BJ (cell line): ENCODE measurements at places on chromosomes 12 and 14.

GRCh38 chr12:111401167-111401605 is 4.5 kb upstream of the SH2B3 start:
- no peak for DNase-seq

DNA sequence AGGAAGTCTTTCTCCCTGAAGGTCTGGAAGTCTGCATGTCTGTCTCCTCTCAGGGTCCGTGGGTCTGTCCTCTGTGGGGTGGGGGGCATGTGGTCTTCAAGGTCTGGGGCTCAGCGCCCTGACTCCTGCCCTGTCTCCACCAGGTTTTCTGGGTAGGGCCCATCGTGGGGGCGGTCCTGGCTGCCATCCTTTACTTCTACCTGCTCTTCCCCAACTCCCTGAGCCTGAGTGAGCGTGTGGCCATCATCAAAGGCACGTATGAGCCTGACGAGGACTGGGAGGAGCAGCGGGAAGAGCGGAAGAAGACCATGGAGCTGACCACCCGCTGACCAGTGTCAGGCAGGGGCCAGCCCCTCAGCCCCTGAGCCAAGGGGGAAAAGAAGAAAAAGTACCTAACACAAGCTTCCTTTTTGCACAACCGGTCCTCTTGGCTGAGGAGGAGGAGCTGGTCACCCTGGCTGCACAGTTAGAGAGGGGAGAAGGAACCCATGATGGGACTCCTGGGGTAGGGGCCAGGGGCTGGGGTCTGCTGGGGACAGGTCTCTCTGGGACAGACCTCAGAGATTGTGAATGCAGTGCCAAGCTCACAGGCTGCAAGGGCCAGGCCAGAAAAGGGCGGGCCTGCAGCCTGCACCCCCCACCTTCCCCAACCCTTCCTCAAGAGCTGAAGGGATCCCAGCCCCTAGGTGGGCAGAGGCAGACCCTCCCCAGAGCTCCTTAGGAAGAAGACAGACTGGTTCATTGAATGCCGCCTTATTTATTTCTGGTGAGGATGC is 3.4 kb downstream of the AQP5 start:
- no peak for DNase-seq

DNA sequence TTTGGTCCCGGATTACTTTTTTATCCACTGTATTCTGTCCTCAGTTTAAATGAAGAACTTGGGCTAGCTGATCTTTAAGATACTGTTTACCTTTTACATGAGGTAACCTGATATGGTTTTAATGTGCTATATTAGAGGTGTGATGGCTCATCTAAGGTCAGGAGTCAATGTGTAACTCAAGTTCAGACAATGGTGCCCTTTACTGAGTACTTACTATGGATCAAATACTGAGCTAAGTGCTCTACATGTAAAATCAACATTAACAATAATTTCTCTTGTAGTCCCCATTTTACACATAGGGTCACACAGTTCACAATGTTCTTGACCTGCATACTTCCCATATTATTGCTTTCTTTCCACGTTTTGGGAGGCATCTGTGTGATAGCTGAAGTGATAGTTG is 79.2 kb downstream of the CEP83 start:
- no peak for DNase-seq

DNA sequence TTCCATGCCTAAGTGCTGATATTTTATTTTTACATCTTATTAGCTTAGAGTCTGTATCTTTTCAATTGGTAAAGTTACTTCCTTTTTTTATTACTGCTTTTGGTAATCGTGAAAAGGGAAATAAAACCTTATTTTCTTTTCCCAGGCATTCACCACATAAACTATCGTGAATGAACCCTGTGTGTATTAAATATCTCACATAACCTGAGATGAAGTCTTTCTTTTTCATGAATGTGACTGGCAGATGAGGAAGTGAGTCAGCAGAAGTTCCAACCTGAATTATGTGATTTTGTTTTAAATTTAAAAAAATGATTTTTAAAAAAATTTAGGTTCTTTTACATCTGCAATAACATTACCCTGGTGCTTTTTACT is 26.0 kb downstream of the MYBPC1 start:
- DNase-seq, result no peak

DNA sequence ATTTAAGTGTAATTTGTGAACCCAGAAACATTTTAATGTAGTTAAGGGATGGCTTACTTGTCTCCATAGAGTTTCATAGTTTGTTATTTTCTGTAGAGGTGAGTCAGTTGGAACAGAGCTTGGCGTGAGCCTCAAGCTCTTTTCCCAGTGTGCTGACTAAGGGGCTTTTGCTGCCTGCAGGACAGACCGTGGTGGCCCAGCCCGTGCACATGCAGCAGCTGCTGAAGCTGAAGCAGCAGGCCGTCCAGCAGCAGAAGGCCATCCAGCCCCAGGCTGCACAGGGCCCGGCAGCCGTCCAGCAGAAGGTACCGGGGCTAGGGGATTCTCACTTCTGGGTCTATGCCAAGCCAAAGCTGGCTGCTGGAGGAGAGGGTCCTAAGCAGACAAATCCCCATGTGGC is 76.9 kb downstream of the DDX51 start:
- no peak for DNase-seq
